ENCODE measurements at places on chromosomes 2 and 18.

DNA sequence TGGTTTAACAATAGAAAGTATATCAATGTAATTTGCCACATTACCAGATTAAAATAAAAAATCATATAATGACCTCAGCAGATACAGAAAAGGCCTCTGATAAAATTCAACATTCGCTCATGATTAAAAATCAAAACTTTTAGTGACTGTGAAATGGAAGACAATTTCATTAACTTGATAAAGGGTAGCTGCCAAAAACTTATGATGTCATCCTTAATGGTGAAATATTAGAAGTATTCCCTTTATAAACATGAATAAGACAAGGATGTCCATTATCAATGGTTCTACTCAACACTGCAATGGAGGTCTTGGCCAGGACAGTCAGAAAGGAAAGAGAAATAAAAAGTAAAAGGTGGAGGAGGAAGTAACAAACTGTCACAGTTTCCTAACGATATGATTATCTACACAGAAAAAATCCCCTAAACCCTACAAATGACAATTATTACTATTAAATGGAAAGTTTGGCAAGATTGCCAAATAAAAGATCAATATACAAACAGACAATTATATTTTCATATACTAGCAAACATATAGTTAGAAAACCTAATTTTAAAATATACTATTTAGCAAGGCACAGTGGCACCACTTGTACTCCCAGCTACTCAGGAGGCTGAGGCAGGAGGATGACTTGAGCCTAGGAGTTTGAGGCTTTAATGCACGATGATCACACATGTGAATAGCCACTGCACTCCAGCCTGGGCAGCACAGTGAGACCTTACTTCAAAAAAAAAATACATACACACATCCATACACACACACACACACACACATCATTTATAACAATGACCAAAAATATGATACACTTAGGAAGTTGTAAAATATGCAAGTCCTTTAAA is 12.8 kb downstream of the METTL8 start:
- DNase-seq, result no peak

DNA sequence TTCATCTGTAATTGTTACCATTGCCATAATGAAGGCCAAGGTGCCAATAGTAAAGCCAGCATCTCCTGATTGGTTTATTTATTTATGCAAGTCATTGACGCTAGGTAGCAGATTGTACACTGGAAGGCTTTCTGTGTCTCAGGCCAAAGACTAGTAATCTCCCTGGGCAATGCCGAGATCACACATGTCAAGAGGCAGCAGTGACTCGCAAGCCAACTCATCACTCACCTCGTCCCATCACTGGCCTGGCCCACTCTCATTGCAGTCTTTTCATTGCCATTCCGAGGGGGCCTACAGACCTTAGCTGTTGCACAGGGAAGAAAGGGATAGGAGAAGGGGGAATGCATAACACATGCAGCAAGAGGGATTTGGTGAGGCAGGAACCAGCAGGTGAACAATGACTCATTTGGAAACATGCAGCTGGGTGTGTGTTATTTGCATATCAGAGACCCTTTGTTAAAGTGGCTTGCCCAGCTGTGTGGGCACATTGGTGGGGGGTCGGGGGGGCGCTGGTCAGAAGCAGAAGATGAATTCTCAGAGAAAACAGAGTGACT is 448.7 kb upstream of the HNRNPA3 start:
- no peak for DNase-seq

- no peak for DNase-seq
Measured at GRCh38 chr2:96949701-96950350, 36.6 kb downstream of the FAM178B start.

DNA sequence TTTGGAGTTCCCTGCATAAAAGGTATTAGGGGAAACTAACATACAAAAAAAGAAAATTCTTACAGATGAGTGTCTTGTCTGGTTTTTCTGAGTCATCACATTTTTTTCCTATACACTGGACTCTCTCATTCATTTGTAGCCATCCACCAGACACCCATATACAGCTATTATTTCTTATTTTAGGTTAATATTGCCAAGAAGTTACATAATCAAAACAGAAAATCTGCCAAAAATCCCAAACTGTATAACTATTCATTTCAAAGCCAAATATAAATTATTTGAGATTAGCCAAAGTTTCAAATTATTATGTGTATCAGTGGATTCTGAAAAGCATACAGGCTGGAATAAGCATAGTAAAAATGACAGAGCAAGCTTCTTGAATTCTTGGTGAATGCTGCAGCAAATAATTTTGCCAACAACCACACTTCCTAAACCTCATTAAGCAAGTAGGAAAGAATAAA is 191.2 kb downstream of the NCKAP5 start:
- no peak for DNase-seq

DNA sequence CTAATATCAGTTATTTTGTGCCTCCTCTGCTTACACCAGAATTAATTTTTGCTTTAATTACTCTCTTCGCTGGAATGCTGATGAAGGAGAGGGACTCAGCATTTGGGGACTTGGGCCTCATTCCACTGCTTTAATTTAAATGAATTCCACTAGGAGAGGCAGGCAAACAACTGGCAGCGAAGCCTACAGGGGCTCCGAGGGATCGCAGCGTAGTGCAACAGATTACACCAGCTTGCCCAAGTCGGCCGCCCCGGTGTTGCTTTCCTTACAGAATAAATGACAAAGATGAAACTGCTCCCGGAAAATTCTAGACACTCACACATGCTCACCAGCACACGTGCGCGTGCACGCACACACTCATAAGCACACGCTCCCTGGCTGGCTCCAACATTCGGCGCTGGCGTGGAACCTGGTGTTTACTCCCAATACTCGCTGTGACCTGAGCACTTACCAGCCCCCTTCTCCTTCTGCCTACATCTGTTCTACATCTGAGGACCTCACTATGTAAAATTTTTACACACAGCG is 175.4 kb downstream of the ZNF521 start:
- no peak for DNase-seq

GRCh38 chr18:36392164-36392978 is 94.9 kb downstream of the FHOD3 start:
- no peak for DNase-seq

GRCh38 chr2:216425008-216425787 is 12.9 kb downstream of the SMARCAL1 start:
- DNase-seq, result no peak

- DNase-seq, result no peak
Measured at GRCh38 chr2:109335631-109336176, 206.7 kb downstream of the SH3RF3 start.

DNA sequence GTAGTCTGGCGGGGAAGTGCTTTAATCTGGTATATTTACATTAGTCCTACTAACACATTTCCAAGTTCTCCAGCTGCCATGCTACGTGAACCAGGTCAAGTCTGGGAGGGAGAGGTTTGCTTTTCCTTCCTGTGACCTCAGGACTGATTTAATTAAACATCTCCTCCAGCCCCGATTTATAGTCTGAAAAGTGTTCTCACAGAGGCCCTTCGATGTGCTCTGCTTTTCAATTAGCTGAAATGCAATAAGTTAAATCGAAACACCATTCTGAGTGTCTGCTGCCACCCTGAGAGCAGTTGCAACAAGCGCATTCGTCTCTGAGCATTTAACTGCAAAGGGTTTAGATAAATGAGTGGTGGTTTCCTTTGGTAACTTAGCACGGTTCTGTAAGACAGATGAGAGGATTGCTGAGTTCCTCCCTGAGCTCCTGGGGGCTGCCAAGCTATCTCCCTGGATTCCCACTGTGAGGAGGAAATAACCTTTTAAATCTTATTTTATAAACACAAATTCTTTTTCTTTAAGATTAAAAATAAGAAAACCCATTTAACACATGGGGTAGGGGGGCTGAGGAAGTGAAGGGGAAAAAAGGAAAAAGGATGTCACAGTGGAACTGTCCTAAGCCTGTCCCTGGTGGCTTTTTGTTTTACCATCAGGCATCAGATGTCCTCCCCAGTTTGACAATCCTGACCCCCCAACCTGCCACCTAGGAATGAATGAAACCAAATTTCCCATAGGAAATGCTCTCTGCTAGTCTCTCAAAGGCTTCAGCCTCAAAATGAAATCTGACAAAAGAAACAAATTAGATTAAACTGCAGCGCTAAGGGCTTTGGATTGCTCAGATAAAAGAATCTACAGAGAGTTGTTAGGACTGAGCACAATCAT is 56.5 kb upstream of the CREB1 start:
- DNase-seq, result no peak

DNA sequence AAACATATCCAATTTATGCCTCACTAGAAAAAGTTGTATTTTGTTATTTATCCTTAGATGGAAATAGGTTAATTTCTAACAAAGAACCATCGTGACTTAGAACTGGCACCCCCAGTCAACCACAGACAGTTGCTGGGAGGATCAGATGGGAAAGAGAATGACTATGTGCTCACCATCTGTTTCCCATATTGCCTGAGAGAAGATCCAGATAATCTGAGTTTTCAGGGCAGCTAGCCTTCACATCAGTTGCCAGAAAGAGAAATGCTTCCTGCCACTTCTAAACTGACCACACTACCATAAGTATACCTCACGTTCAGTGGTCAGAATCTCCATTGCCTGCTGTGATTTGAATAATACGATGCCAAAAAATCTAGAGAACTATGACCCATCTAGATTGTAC is 28.4 kb upstream of the NEB start:
- no peak for DNase-seq

DNA sequence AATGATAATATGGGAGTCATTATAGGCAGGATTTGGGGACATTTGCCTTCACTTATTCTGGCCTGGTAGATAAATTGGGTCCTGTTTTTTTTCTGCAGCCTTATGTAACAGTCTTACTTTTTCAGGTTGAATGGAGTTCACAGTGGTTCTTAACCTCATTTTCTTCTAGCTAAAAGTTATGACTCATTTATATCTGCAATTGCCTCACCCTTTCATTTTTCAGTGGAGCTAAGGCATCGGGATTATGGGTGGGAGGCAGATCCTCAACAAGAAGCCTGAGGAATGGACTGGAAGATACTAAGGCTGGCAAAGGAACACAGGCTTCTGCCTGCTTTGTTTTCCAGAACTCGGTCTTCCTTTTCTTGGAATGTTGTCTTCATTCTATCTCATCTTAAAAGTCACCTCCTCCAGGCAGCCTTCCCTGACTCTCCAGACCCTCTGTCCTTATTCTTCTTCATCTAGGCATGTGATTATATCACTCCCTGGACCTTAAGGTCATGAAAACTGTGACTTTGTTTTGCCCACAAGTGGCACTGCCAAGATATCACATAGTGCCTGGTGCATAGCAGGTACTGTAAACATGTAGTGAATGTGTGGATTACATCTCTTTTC is 41.0 kb upstream of the ACSL3 start:
- no peak for DNase-seq

- DNase-seq, result no peak
Measured at GRCh38 chr2:10385501-10385900, 62.6 kb downstream of the ODC1 start.

GRCh38 chr2:174312581-174313234 is 22.0 kb upstream of the SP9 start:
- no peak for DNase-seq

GRCh38 chr18:77140439-77141109 is 8.0 kb upstream of the MBP start:
- DNase-seq, result no peak

GRCh38 chr2:155070489-155070888 is 372.0 kb downstream of the KCNJ3 start:
- no peak for DNase-seq

DNA sequence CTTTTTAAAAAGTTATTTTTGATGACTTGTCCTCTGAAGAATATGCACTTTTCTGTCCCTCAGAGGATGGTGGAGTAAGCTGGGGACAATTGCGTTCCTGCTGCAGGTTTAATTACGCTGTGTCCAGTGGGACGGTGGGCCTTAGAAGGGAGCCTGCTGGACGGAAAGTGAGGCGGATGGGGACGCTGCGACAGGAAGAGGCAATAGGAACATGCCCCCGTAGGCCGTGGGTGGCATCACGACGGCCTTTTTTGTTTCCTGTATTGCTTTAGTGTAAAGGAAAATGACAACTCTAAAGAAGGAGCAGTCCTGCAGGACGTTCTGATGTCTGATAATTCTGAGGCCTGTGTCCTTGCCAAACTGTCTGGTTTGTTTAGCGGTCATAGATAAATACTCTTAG is 121.6 kb downstream of the NFATC1 start:
- DNase-seq, result no peak

GRCh38 chr2:234158812-234159211 is 108.3 kb downstream of the SPP2 start:
- DNase-seq, result no peak

DNA sequence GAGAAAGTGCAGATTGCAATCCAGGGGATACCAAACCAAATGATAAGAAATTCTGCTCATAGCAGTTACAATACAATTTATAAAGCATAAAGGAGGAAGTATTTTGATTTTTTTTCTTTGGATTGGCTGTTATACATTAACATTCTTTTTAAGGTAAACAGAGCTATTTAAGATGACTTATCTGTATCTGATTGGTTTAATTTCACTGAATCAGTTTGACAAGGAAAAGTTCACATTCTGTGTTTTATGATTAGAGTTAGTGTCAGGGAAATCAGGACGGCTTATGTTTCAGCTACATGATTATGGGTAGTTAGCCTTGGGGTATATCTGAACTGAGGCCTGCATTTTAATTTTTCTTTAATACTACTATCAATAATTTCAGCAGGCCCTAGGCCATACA is 360.9 kb downstream of the ARL6IP6 start:
- no peak for DNase-seq

DNA sequence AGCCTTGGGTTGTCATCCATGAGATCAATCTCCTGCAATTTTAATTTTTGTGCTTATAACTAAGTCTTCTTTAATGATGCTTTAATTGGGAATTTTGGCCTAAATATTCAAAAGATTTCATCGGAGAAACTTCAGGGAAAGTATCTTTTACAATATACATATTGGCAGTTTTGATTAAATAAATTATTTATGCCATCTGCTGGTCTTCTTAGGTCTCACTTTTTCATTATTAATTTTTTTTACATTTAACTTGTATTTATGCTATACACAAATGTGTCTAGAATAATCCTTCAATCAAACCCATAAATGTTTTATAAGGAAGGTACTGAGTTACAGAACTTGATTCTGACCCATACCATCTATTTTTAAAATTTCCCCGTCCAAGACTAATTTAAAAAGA is 95.1 kb upstream of the XPO1 start:
- no peak for DNase-seq

DNA sequence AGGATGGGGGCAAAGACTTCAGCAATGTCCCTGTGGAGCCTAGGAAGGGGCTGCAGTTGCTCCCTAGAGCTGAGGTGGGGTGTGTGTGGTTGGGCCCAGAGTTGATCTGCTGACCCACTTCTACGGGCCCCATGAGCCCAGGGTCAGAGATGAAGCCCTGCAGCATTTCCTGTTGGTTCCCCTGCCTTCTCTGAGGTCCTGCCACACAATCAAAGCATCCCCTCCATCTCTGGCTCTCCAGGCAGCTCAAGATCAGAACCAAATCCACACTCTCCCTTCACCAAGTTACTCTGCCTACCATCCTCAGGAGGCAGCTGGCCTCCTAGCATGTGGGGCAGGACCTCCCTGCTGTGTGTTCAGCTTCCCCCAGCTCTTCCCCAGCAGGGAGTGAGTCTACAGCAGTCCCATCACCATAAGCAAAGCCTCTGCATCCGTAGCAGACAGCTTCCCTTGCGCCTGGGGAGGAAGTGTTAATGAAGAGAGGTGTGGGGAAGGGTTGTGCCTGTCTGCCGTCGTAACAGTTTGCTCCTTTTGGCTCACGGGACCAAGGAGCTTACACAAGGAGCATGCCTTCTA is 26.9 kb downstream of the TMEM247 start:
- no peak for DNase-seq

GRCh38 chr2:205169464-205169863 is 512.8 kb upstream of the NRP2 start:
- no peak for DNase-seq
